Lower lobe of right lung (tissue), 2 donors: ENCODE measurements at places on chromosomes 6 and 20. TPM values are rescaled to one million over a fixed set of nuclear protein-coding genes. Genes with fewer than 3 reads are reported as not detected.
A peak's percentile ranks its signal among the peaks of the same experiment; 100 is the strongest.

GNRH2 gene
- total RNA-seq, result not detected

SOBP gene
- 6.9 TPM for total RNA-seq

SNAP91 gene
- not detected for total RNA-seq

NFATC2 gene
- 6.6 TPM for total RNA-seq

POPDC3 gene
- 0.80 TPM for total RNA-seq

BCAS1 gene
- total RNA-seq, result 2.8 TPM

DNA sequence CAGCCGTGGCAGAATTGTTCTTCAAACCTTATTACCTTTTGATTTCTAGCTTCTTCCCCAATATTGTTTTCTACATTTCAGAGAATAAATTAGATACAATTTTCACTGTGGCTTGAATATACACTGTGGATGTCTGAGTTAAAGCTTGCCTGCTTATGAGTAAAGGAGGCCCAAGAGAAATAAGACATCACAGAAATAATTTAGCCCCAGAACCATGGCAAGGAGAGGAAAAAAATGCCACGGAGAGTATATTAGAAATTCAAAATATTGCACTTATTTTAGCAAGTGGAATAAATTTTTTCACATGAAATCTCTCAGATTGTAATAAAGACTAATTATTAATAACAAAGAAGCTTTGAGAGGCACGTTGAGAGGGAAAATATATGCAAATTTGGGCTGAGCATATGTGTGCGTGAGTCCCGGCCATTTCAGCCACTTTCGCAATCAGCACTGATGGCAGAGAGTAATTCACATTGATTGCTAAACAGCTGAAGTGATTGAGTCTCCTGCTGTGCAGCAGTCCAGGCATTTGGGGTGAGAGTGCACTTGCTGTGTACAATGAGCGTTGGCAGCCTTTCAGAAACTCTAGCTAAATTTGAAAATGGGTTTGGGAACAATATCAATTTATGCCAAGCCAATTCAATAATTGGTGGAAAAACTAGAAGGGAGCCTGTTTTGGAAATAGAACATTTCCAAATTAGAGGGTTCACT is 596.0 kb downstream of the EPM2A start:
- peak; percentile 51 for DNase-seq

GRCh38 chr6:44651604-44652003 is 264.1 kb downstream of the CDC5L start:
- no peak for DNase-seq

GRCh38 chr6:170464080-170464479 is 89.0 kb downstream of the PSMB1 start:
- no peak for DNase-seq

GRCh38 chr6:16993396-16993795 is 108.5 kb upstream of the STMND1 start:
- no peak for DNase-seq
